ENCODE measurements at places on chromosomes 1 and 21.

DNA sequence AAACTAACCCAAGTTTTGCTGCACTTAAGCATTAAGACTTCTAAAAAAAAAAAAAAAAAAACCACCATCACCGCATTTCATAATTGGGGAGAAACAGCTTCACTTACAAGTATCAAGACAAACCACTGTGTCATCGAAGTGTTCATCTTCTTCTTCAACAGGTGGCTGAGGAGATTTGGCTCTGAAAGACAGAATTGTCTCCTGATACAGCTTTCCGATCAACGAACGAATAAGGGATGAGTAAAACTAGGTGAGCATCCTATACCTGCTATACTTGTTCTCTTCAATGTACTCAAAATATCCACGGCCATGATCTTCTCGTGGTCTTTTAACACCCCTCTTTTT, 2.0 kb downstream of the HNRNPU start:
- DNase-seq, result no peak

GRCh38 chr1:81111818-81112217, 688.9 kb upstream of the ADGRL2 start:
- DNase-seq, result no peak

GRCh38 chr1:113756461-113756860, 2.8 kb downstream of the PHTF1 start:
- DNase-seq, result no peak

GRCh38 chr1:29698033-29698432, 461.7 kb downstream of the PTPRU start:
- no peak for DNase-seq

DNA sequence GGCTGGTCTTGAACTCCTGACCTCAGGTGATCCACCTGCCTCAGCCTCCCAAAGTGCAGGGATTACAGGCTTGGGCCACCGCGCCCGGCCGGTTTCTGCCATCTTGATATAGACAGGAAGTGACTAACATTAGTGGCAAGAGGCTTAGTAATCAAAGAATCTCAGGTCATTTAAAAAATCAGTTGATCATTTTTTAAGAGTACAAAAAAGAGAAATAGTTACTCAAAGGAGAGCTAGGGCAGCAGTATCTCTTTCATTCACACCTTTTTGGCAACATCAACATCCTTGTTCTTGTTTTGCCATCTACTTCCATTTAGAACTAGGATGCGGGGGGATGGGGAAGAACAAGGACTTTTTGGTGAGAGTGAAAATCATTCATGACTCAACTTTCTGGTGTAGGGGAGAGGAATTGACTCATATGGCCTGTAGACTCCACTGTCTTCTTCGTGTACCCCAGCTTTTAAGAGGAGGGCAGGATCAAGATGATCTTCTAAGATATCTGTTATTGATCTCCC, 8.8 kb downstream of the FCRLB start:
- DNase-seq, result no peak

DNA sequence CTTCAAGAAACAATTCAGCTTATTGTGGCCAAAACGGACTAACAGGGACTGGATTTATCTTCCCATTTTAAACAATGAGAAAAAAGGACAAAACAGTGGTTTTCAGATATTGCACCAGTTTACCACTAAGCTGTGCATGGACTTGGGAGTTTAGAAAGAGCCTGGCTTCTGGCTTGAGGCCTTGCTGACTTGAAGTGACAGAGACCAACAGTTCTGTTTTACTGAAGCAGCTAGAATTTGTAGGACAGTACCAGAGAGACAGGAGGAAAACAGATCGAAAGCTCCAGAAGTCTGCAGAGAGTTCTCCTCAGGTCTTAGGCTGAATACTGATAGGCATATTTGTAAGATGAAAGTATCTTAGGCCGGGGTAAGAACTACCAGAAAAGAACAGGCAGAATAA, 20.5 kb downstream of the FCRL4 start:
- DNase-seq, result no peak

DNA sequence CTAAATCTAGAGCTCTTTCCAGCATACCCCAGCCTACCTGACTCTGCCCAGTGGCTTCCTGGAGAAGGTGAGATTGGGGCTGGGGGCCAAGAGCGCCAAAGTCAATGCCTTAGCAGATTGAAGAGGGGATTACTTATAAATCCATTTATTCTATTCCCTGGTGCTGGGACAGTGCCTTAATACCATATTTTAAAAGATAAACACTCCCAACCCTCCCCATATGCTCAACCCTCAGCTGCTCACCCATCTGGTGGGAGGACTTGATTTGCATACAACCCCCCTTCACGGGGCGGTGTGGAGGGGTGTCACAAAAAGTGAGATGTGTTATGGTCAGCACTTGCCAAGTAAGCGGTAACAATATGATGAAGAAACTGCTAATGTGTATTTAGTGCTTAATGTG, 3.2 kb upstream of the DISP3 start:
- no peak for DNase-seq

GRCh38 chr1:67280696-67281095, 27.0 kb upstream of the IL12RB2 start:
- no peak for DNase-seq

- no peak for DNase-seq
Measured at GRCh38 chr1:234920136-234920842, 208.3 kb downstream of the TOMM20 start.

DNA sequence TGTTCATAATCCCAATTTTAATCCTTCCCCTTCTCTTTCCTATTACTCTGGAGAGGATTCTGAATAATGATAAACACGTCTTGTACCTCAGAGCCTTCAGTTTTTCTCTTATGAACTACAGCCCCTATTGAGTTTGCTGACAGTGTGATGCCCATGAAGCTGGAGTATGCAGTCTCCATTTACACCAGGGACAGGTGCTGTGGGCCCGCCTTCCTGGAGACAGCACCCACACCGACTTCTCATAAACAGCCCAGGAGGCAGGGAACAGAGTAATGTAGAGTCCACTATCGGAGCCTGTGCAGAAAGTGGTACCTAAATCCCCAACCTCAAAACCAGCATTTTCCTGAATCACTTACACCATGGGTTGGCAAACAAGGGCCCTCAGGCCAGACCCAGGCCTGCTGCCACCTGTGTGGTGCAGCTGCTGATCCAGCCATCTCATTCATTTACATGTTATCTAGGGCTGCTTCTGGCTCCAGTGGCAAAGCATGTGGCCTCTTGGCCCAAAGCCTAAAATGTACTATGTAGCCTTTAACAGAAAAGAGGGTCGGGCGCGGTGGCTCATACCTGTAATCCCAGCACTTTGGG, 95.1 kb upstream of the KRTAP19-8 start:
- DNase-seq, result no peak

DNA sequence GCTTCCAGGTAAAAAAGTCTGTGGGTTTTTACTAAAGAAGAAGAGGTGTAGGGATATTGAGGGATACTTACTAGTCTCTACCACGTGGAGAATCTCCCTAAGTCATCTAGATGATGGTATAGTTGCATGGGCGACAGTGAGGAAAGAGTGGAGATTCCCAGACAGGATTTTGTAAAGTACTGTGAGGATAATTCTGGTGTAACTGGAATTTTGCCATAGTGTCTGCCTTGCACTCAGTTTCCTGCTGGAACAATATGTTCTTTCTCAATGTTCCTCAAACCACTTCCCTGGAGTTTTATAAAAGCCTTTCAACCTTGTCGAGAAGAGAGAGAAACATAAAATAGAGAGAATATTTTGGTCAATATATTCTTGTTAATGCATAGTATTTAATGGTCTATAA, 95.1 kb upstream of the WLS start:
- DNase-seq, result no peak

GRCh38 chr1:37691497-37692077, 729 bp upstream of the CDCA8 start:
- no peak for DNase-seq

DNA sequence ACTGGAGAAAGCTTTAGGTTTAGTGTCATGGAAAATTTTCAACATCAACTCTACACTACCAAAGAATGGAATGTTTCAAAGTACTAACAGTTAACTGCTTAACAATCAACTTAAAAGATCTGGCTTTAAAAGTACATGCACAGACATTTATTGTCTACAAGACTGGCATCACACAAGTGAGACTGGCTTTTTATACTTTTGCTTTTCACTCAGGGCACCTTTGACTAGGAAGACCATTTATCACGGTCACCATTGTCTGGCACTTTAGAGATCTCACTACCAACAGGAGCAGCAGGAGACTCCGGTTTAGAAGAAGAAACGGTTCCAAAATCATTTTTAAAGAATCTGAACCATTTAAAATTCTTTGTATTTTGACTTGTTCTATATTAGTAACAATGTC, 812.3 kb downstream of the ADGRL2 start:
- no peak for DNase-seq

GRCh38 chr1:38558055-38558454, 301.5 kb downstream of the RRAGC start:
- DNase-seq, result no peak

DNA sequence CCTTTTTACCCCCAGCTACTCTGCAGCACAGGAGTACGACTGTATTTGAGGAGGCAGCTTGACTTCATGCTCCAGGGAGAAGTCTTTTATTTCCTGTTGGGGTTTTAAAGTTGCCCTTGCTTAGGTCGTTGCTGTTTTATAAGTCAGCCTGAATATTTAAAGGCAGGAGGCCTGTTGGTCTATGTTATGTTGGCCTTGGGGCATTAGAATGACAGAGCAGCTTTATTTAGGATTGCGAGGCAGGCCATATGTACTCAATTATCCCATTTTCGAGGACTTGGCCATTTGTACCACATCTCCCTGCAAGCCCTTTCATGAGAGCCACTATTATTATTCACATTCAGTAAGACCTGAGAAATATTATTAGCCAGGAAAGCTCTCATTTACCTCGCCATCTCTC, 47.0 kb downstream of the KIF26B start:
- DNase-seq, result no peak

DNA sequence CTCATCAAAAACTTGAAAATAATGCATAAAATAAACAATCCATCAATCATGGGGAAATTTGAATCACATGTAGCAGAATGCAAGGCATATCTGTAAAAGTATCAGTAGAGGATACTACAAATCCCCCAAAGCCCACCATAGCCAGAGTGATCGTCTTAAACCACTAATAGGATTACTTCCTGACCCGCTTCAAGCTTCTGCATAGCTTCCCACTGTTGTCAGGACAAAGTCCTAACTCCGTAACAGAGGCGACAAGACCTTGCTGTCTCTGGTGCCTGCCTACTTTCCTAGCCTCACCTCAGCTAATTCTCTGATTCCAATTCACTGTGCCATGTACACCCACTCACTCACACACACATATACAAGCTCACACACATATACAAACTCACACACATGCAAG, 161.2 kb upstream of the NFIA start:
- no peak for DNase-seq

DNA sequence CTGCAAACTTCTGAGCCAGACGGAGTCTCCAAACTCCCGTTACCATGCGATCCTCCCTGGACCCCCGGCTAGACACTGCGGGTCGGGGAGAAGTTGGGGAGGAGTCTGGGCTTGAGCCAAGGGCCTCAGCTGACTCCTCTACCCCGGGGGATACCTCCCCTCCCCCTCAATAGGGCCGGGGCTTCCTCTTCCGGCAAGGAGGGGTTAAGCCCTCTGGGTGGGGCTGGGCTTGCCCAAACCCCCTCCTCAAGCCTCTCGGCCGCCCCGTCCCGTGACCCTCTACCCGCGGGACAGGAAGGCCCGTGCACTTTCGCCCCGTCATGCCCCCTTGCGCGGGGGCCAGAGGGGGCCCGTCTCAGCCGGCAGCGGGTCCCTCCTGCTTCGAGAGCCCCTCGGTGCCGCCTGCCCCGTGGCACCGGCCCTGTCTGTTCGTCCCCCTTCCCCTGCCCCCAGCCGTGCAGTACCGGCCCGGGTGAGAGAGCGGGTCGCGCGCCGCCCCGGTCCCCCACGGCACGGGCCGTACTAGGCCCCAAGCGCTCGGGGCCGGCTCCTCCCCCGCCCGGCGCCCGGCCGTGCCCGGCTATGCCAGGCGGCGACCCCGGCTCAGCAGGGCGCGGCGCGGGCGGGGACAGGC, 652 bp downstream of the ARL8A start:
- no peak for DNase-seq

GRCh38 chr1:208105756-208106155, 138.4 kb downstream of the PLXNA2 start:
- no peak for DNase-seq

GRCh38 chr1:116806671-116807070, 52.4 kb downstream of the CD2 start:
- no peak for DNase-seq

DNA sequence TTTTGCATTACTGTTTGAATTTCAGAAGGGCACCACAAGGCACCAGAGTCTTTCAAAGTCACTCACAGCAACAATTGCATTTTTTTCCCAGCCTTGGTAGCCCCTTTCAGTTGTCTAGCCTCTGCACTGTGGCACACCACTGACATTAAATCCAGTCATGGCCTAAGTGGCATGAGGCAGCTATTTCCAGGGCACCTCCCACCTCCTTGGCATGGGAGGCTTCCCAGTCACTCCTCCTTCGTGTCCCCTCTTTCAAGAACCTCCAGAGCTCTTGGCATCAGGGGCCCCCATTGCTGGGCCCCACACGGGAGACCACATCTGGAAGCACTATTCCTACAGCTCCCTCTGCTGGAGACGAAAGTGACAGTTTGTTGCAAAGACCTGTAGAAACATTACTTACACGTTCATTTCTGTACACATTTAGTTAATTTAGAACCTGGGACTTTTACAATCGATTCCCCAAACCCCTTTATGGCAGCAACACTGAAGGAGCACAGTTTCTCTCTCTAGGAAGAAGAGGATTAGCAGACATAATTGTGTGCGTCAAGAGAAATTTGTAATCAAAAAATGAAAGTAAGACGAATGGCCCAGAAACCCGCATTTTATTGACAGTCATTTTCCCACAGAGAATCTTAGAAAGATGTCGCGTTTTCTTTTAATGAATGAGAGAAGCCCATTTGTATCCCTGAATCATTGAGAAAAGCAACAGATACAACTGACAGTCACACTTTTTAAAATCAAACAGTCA, 5.7 kb upstream of the CHD5 start:
- DNase-seq, result no peak

DNA sequence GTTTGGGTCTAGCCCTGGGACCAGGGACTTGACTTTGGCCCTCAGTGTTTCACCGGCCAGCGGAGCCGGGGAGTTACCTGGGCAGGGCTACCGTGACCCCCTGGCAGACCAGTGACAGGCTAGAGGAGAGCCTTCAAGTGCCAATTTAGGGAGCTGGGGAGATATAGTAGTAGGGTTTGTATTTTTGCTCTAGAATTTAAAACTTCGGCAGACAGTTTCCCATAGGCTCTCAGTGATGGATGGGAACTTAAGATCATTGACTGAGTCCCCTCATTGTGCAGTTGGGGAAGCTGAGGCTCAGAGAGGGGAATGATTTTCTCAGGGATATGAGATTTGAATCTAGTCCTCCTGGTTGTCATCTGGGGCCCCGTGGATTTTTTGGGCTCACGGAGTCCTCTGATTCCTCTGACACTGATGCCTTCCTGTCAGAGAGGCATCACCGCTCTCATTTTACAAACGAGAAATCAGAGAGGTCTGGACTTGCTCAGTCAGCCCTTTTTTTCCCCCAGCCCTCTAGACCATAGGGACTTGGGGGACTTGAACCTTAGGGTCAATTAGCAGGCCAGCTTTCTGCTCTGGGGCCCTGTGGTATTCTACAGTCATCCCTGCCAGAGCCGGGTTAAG, 58.3 kb upstream of the ACOT11 start:
- DNase-seq, result no peak

GRCh38 chr1:179815641-179816040, 62.0 kb downstream of the TOR1AIP2 start:
- no peak for DNase-seq

- DNase-seq, result no peak
Measured at GRCh38 chr1:199319341-199319740, 680.5 kb downstream of the PTPRC start.

- no peak for DNase-seq
Measured at GRCh38 chr1:223653015-223653414, 12.5 kb downstream of the CAPN8 start.

- no peak for DNase-seq
Measured at GRCh38 chr1:226633541-226634165, 85.1 kb downstream of the STUM start.

Measured in stimulated activated CD8-positive, alpha-beta memory T cell treated with anti-CD3 and anti-CD28 coated beads, Interleukin-2, amount 100 ng/mL, for 1 hour (primary cell).